ENCODE measurements at places on chromosomes 16 and 17.

DNA sequence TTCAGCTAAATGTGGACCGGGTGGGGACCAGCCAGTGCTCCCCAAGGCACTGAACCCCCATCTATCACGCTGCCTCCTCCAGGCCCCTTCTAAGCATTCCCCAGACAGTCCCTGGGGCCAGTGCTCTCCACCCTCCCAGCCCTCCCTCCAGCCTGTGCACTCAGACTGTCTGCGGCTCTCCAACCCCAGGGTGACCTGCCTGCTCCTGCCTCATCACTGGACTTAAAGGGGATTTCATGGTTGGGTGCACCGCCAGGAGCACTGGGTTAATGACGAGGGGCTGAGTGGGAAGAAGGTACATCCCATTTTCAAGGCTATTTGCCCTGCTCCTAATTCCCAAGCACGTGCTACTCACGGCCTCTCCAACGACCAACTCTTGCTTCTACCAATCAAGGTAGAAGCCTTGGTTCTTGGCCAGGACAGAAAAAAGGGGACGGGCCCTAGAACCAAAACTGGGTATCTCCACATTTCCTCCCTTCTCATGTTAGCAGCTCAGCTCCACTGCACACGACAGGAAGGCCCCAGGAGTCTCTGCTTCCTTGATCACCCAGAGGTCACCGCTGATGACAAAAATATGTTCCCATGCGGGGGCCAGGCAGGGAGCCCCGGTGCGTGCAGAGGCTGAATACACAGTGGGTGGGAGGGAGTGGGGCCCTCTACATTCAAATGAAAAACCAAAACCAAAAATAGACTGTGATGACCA lies 3.5 kb upstream of the ABR start:
- no peak for DNase-seq

- no peak for DNase-seq
Observed at GRCh38 chr17:66398617-66399016, 96.2 kb downstream of the PRKCA start.

DNA sequence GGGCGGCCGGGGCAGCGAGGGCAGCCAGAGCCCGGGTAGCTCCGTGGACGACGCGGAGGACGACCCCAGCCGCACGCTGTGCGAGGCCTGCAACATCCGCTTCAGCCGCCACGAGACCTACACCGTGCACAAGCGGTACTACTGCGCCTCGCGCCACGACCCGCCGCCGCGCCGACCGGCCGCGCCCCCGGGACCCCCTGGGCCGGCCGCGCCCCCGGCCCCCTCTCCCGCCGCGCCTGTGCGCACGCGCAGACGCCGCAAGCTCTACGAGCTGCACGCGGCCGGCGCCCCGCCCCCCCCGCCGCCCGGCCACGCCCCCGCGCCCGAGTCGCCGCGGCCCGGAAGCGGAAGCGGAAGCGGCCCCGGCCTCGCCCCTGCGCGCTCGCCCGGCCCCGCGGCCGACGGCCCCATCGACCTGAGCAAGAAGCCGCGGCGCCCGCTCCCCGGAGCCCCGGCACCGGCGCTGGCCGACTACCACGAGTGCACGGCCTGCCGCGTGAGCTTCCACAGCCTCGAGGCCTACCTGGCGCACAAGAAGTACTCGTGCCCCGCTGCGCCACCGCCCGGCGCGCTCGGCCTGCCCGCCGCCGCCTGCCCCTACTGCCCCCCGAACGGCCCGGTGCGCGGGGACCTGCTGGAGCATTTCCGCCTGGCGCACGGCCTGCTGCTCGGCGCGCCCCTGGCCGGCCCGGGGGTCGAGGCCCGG lies 36.1 kb upstream of the ZC3H18 start:
- DNase-seq = peak; percentile 75

- DNase-seq = no peak
Observed at GRCh38 chr16:180101-180675, at the start of gene HBQ1. Gene HBQ1, plus strand, starts transcription at chr16:180459. Its CDS starts 28 bp downstream, at chr16:180487.

- no peak for DNase-seq
Observed at GRCh38 chr17:42459256-42459800, 650 bp downstream of the ATP6V0A1 start.

DNA sequence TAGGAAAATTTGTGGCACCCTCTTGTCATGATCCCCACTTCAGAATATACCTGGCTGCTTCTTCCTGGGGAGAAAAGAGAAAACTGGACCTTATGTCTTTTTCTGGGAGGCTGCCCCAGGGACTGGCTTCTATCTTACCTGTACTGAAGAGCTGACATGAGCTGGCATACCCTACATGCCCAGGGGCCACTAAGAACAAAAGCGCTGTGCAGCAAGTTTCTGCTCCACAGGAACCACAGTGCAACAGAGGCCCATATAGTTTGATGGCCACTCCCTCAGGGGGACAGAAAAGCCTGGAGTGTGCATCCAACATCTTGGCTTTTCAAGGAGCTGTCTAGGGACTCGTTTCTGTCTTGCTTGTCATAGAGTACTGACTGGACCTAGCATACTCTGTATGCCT lies 96.8 kb upstream of the NACA2 start:
- DNase-seq = no peak

GRCh38 chr17:32514606-32515005 lies 27.8 kb downstream of the CDK5R1 start:
- no peak for DNase-seq

GRCh38 chr16:4260360-4260759 lies 12.5 kb downstream of the TFAP4 start:
- DNase-seq = no peak

- DNase-seq = no peak
Observed at GRCh38 chr16:4654011-4654963, 29.7 kb downstream of the MGRN1 start.

DNA sequence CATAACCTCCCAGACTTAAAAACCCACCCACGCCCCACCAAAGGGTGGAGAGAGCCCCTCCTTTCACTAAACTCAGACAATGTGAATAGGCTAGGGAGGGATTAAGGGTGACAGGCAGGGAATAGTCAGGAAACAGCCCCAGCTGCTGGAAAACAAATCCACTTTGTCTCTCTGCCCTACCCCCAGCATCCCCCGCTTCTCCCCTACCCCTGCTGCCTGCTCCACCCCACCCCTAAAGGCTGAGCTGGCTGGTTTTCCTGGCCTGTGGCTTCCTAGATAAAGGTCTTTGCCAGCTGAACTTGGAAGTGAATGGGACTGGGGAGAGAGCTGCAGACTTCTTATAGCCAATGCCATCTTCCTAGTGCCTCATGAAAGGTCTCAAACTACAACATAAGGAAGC lies 15.0 kb downstream of the CAVIN1 start:
- no peak for DNase-seq

DNA sequence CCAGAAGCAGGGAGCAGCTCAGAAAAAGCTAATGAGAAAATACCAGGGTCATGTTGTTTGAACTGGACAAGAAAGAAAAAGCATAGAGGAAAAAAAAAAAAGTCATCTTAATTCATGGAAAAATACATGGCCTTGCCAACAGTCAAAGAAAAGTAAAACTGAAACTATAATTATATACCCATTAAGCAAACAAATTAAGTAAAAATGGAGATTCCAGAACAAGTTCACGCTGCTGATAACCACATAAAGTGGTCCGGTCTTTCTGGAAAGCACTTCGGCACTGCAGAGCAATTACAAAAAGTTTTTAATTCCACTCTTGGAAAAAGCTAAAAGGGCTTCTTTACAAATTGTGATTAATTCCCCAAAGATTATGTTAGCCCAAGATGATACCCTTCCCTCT lies 12.4 kb upstream of the P2RX5 start:
- DNase-seq = no peak

- no peak for DNase-seq
Observed at GRCh38 chr17:1965556-1966273, 59.4 kb downstream of the RTN4RL1 start.

GRCh38 chr17:83031321-83031945 lies 48.0 kb upstream of the METRNL start:
- no peak for DNase-seq

DNA sequence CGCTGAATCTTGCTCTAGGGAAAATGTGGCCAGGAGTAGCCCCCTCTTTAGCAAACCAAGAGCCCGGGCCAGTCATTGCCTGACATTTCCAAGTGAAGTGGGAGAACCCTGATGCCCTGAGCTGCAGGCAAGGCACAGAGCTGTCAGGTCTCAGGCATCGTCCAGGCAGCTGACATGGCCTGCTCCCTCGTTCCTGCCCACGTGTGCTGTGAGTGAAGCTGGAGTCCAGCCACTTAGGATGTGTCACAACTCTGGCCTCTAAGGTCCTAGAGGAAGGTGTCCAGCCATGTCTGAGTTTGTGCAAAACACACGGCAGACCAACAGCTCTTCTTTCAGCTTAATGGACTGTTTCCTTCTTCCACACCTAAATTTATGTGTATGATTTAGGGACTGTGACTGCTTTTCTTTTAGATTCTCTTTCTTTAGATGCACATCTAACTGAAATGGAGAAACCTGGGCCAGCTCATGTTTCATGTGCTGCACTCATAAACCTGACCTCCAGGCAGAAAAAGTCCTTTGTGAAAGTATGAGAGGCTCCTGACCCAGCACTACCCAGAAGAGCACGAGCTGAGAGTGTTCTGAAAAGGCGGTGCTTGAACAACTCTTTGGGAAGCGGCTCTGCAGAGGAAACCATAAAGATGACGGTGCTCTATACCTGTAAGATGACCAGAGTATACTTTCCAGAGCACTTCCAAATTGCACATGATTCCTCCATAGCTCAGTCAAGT lies 14.8 kb upstream of the LIMD2 start:
- no peak for DNase-seq

GRCh38 chr17:40107522-40108174 lies 7.3 kb upstream of the NR1D1 start:
- no peak for DNase-seq

DNA sequence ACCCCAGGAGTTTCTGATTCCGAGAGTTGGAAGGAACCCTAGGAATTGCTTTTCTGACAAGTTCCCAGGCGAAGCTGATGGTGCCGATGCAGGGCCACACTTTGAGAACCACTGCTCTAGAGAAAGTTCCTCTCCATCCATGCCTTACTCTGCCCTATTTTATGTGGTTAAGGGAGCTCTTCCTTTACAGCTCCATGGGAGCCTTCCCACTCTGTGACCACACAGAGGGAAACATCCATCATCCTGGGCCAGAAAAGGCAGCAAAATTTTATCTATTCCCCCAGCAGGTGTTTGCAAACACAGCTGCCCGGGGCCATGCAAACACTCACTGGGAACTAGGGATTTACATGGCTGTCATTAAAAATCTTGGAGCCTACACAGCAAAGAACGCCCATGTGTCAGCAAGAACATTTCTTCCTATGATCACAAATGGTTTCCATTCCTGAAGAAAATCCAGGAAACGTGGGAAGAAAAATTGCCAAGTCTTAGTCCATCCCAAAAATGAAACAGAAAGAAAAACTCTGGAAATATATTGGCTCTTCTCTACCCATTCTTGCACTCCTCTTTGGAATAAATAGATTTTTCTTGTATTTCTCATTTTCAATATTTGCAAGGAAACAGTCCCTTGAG lies 252.7 kb downstream of the PMP22 start:
- DNase-seq = no peak

DNA sequence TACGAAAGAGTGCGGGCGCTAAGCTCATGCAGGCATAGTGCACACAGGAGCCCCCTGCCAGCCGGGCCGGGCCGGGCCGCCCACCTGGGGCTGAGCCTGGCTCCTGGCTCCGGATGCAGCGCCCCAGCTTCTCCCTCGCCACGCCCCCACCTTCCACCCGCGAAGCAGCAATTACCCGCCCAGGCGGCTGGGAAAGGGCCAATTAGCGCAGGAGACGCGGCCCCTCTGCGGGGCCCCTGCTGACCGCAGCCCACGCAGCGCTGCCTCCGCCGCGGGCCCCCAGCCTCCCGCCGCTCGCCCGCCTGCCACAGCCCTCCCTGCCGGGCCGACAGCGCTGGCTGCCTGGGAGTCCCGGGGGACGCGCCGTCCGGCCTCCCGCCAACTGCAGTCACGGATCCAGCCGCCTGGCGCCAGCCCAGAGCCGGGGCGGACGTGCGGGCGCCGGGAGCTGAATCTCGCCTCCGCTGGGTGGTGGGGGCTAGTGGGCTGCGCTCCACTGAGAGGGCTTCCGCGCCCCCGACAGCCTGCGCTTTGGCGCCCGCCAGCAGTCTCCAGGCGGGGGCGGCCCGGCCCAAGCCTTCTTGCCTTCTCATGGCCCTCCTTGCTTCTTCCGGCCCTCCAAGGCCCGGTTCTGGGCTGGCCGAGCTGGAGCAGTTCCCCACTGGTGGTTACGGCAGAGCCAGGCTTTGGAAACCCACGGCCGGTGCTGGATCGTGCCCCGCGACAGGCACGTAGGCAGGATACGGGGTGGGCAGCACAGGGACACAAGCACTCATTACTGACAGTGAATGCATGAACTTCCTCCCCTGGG lies 14.9 kb upstream of the CBFB start:
- peak; percentile 86 for DNase-seq

DNA sequence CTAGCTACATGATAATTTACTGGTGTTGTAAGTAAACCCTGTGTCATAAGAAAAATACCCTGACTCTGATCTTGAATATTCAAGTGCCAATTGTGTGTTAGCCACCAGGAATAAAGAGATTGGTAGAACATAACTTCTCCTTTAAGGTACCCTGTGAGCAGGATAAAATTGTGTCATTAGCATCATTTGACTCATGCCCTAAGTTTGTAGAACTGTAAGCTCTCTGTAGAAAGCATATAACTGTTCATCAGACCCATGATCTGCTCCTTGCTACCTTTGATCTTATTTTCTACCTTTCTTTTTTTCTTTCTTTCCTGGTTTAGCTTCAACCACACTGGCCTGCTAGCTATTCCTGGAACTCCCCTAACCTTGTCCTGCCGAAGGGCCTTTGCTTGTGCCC lies 35.8 kb downstream of the PTRH2 start:
- no peak for DNase-seq

DNA sequence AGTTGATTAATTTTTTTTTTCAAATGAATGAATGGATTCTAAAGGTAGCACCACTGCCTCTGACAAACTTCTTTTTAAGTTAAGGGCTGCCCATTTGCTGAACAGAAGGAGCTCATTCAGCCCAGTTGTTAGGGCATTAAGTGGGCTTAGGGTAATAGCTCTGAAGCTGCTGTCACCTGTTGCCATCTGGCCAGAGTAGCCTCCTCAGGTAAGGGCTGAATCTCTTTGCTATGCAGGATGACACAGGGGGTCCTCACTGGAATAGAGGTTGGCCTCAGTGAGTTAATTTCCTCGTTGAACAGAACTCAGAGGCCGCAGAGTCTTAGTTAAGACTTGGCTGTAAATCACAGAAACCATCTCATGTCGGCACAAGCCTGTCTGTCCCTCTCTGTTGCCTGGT lies 232.8 kb downstream of the CCDC182 start:
- DNase-seq = no peak

- DNase-seq = peak; percentile 77
Observed at GRCh38 chr17:35895636-35896587, 15.8 kb upstream of the CCL5 start.

DNA sequence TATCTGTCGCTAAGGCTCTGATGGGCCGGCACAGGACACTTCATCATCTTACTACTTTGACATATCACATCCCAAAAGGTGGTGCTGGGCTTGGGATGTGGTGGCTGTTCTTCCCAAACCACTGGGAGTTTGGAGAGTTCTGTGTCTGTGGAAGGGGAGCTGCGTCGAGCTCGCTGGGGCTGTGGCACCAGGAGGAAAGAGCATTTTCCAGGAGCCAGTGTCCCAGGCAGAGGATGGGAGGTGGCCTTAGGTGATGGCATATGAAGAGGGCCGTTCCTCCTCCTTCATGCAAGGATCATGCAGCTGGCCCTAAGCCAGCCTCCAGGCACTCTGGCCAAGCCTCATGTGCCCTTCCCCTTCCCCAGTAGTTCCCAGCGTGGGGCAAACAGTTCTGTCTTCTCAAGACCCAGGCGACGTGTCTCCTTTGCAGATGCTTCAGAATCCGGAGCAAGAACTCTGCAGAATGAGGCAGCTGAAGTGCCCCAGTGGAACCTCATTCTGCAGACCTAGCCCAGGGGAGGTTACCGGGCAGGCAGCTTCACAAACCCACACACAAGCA lies 89.4 kb upstream of the TNRC6C start:
- DNase-seq = no peak

Data from activated CD4-positive, alpha-beta memory T cell treated with anti-CD3 and anti-CD28 coated beads, Interleukin-2, amount 10 ng/mL, durations not matched to agents 7 days and 5 days (primary cell).